ENCODE measurements at places on chromosomes 11 and 22.

GRCh38 chr22:40509401-40510134 lies 127.0 kb downstream of the MRTFA start:
- DNase-seq, result no peak

- DNase-seq, result no peak
Observed at GRCh38 chr22:39470451-39471291, 13.9 kb downstream of the MGAT3 start.

DNA sequence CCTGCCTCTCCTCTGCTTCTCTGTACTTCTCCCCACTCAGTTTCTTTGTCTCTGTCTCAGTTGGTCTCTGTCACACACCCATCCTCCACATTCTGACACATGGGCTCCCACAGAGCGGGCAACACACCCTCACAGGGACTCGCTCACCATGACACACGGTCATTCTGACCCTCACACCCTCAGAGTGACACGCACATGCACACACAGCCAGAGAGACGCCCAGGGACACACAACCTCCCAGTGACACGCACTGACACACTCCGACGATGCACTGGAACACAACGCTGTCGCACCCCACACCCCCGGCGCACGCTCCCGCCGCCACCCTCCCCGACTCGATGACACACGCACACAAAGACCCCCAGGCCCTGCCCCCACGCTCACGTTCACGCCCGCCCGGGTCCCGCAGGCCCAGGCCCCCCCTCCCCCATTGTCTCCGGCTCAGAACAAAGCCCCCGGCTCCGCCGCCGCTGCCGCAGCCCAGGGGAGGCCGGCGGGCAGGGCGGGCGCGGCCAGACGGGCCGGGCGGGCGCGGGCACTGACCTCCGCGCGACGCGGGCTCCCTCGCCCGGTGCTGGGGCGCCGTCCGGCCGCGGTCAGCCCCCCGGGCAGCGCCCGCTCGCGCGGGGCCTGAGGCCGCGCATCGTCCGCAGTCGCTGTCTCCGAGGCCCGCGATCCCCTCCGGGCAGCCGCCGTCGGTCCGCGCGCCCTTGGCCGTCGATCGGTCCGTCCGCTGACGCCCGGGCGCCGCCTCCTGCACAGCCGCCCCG lies 404 bp downstream of the DCHS1 start:
- no peak for DNase-seq

DNA sequence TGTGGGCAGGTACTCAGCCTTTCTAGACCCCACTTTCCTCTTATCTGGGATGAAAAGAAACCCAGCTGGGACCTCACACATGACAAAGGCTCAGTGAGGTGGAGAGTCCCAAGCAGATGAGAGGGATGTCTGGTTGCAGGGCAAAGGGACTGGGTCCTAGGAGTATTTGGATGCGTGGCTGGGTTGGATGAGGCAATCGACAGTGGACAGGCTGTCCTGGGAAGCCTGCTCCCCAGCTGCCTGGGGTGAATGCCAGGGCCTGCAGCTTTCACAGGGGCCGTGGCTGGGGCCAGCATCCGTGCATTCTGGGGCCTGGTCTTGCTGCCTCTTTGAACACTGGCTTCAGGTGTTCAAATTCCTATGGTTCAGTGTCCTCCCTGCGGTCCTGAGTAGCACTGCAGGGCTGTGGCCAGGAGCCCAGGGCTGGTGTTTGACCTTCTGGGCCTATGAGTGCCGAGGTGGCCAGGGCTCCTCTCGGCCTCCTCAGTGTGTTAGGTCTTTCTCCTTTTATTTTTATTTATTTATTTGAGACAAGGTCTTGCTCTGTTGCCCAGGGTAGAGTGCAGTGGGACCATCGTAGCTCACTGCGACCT lies 65.3 kb downstream of the MCM5 start:
- no peak for DNase-seq

DNA sequence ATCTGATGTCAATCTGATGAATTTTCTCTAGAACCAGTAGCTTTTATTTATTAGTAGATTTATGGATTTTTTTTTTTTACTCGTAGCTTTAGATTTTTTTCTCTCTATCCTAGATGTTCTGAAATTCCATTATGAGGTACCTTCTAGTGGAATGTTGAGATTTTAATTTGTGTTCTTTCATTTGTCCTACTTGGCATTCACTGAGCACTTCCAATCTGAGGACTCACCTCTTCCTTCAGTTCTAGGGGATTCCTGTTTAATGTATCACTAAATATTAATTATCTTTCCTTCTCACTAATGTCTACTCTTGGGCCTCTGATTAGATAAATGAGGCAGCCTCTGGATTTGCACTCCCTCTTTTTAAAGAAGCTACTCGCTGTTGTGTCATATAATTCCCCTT lies 40.2 kb upstream of the WNT7B start:
- no peak for DNase-seq

GRCh38 chr11:108324587-108324986 lies 101.7 kb downstream of the ATM start:
- DNase-seq, result no peak

- DNase-seq, result no peak
Observed at GRCh38 chr11:115363921-115364320, 140.3 kb downstream of the CADM1 start.

DNA sequence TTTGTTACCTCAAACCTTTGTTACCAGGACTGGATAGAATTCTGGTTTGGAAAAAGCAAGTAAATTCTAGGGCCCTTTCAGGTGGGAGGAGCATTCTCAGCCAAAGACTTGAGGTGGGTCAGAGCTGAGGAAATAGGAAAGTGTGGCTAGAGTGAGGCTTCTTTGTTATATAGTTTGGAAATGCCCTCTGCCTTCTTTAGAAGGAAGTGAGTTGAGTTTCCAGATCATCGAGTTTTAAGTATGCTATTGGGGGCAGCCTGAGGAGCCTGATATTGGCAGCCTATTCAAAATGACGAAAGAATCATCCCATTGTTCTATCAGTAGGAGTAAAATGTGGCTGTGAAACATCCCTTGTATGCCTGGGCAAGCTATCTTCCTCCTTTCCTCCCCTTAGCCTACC lies 134.1 kb downstream of the ARHGAP42 start:
- DNase-seq, result no peak

DNA sequence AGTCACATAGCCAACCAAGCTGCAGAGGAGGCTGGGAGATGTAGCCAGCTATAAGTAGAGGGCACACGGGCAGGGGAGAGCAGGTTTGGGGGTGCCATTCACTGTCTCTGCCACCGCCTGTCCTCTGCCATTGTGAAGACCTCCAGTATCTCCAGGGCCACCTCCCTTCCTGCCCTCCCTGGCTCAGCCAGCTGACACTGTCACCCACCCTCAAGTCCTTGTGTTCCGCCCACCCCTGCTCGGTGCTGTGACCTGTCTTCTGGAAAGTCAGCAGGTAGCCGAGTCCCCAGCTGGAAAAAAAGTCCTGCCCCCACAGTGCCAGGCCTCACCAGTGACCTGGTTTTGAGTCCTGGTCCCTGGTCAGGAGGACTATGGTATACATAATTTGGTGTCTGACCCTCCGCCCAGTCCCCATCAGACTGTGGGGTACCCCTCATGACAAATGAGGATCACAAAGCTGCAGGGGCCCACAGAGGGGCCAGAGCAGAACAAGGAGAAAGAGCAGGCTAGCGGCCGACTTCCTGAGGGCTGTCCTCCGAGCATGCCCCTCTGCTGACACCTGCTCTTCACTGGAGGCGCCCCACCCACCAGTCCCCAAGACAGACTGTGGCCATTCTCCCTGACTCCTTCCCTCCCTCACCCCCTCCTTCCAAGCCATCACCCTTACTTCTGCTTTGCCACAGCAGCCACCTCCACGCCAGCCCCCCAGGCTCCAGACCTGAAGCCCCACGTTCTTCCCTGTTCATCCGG lies 7.1 kb upstream of the IL2RB start:
- no peak for DNase-seq

GRCh38 chr11:27894552-27894951 lies 194.3 kb upstream of the BDNF start:
- DNase-seq, result no peak

DNA sequence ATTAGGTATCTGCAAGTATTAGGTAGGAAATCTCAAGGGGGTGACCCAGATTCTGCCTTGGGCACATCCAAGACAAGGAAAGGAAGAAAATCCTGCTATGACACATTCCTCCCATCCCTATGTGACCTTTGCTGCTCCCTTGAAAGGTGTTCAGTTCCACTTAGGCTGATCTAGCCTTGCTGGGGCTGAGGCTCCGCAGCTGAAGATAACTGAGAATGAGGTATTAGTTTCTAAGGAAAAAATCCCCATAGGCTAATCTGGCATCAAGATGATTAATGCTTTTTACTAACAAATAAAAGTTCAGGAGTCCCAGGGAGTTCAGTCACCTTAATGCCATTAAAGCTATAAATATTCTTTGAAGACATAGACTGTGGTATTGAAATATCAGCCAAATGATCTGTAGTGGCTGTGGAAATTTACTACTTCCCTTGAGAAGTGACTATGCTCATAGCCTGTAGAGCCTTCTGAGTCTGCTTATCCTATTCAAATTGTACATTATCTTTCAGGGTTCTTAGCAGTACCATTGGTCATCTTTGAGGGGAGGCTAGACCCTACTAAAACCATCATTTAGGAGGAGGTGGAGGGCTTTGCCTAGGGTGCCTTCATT lies 239.9 kb upstream of the RAG2 start:
- DNase-seq, result no peak

DNA sequence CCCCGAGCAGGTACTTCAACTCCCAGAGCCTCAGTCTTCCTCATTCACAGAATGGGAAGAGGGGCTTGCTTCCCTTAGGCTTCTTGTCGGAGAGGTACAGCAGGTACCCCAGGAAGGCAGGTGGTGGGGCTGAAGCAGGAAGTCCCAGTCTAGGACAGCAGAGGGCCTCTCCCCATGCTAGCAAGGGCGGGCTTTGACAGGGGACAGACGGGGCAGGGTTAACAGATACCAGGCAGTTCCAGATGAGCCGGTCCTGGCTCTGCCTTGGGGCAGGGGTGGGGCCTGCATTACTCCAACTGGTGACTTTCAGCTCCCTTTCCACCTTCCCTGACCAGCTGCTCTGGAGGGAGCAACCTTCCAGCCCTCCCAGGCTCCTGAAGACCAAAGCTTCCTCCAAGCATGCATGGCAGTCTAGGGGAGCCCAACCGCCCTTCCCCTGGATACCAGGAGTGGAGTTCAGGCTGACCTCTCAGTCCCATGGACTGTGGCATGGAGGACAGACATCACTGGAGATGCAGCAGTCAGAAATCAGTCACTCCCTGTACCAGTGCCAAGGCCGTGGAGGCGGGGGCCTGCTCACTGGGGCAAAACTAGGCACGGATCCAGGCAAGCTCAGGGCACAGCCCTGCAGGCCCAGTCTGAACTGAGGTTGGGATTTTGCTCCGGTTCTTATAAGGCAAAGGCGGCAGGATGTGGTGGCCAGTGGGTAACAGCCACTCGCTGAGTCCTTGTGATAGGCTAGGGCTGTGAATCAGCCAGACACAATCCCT lies 60.5 kb downstream of the NAT10 start:
- no peak for DNase-seq

- no peak for DNase-seq
Observed at GRCh38 chr11:9082575-9082974, 8.8 kb downstream of the SCUBE2 start.

- DNase-seq, result no peak
Observed at GRCh38 chr11:86230921-86231434, 13.6 kb upstream of the EED start.

- no peak for DNase-seq
Observed at GRCh38 chr11:46555267-46556054, 38.4 kb downstream of the AMBRA1 start.

- no peak for DNase-seq
Observed at GRCh38 chr11:89436071-89436470, 55.1 kb downstream of the NOX4 start.

DNA sequence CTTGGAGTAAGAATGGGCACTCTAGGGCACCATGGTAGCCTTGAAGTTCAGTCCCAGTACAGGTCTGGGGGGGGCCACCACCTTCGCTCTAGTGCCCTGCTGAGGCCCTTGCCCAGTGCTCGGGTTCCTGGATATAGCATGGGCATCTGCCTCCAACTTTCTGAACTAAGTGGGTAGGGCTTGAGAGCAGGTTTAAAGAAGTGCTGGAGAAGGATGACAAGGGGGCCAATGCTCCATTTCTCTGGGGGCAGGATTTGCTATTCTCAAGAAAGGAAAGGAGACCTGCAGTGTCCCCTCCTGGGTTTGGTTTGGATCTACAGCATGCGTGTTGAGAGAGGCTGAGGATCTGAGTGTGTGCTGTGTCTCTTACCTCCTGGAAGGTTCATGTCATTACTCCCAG lies 82.2 kb upstream of the SUSD2 start:
- DNase-seq, result no peak

DNA sequence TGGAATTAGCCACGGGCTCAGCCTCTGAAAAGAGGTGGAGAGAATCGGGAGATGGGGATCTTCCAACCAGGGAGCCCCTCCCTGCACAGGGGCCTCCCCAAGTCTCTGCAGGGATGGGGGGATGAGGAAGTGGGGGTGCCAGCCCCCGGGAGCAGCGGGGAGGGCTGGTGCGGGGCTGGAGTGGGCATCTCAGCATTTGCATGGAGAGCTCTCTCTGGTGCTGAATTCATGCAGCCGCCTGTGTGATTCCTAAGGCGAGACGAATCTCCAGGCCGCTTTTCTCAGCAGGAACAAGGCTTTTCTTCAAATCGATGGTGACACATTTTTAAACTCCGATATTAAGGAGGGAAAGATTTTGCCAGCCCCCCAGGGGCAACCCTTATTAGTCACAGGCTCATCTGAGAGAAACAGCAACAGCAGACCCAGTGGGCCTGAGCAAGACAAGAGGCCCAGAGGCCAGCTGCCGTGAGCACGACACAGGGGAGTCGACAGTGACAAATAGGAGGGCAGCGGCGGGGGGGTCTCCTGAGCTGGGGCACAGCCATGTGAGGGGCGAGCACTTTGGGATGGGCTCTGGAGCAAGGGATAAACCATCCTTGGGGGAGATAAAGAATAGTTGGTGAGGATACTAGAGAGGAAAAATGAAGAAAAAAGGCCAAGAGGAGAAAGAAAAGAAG lies 29.0 kb downstream of the MACROD1 start:
- DNase-seq, result no peak

DNA sequence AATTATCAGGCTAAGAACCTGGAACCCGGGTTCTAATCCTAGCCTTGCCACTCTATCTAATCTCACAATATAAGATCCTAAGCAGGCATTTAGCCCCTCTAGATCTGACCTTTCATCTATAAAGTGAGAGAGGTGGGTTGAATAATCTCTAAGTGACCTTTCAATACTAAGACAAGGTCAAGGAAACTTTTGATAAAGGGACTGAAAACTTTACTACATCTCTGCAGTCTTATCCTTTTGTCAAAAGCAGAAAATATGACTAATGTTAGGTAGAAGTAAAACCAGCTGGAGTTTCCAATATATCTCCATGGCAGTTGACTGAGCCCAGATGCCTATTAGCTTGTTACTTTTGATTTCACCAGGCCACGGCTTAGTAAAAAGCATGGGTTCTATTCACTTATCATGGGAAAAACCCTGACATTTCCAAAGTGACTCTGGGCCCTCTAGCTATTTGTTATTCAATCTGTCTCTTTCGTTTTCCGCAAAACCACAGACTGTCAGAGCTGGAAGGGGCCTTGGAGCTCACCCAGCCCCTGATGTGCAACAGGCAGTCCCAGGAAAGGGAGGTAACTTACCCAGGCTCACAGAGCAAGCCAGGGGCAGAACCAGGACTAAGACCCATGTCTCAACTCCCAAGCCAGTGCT lies 75.8 kb downstream of the RAB30 start:
- no peak for DNase-seq
